ENCODE measurements at places on chromosomes 7 and 10. TPM values are rescaled to one million over a fixed set of nuclear protein-coding genes. Genes with fewer than 3 reads are reported as not detected.

DNA sequence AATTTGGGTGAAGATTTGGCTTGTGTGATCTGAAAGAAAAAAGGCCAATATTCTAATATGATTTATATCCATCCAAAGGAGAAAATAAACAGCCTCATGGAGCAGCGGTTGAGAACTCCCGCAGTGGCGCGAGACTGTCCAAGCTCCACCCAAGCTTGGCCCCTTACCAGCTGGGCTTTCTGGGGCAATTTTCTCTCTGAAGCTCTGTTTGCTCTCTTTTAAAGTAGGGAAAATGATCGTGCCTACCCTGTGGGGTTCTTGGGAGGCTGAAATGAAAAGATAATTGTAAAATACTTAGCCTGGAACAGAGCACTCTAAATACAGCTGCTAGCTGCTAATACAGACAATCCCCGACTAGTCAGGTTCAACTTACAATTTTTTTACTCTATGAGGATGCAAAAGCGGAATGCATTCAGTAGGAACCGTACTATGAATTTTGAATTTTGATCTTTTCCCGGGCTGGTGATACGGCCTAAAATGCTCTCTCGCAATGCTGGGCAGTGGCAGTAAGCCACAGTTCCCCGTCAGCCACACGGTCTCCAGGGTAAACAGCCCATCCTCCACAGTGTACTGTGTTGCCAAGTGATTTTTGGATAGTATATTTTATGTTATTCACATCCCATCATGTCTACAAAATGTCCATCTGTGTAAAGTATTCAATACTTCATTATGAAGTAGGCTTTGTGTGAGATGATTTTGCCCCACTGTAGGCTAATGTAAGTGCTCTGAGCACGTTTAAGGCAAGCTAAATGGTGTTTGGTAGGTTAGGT lies 137.7 kb downstream of the CHN2 start:
- H3K4me1 ChIP-seq, result no peaks in the 10 kb centered on the region
- no peak for DNase-seq
- H3K27ac ChIP-seq, result no peak overlapping the region
- H3K4me3 ChIP-seq, result no peak overlapping the region

SPDYE8 gene
- total RNA-seq, result not detected

BCCIP gene
- total RNA-seq, result 68.1 TPM

- no peaks in the 10 kb centered on the region for H3K27me3 ChIP-seq
- H3K4me1 ChIP-seq, result peaks cover 34% of the 10 kb centered on the region
Measured at GRCh38 chr7:151080067-151080521, 515 bp downstream of the FASTK start.

- H3K27ac ChIP-seq, result no peak overlapping the region
- H3K27me3 ChIP-seq, result no peaks in the 10 kb centered on the region
- peaks cover 44% of the 10 kb centered on the region for H3K4me1 ChIP-seq
Measured at GRCh38 chr10:119023553-119023868, 6.0 kb upstream of the NANOS1 start.

Data from astrocyte (in vitro differentiated cells and primary cell).